ENCODE measurements at places on chromosomes 6 and 20.

- DNase-seq, result no peak
These were observed 21.4 kb upstream of the PI16 start for GRCh38 chr6:36933102-36933501.

DNA sequence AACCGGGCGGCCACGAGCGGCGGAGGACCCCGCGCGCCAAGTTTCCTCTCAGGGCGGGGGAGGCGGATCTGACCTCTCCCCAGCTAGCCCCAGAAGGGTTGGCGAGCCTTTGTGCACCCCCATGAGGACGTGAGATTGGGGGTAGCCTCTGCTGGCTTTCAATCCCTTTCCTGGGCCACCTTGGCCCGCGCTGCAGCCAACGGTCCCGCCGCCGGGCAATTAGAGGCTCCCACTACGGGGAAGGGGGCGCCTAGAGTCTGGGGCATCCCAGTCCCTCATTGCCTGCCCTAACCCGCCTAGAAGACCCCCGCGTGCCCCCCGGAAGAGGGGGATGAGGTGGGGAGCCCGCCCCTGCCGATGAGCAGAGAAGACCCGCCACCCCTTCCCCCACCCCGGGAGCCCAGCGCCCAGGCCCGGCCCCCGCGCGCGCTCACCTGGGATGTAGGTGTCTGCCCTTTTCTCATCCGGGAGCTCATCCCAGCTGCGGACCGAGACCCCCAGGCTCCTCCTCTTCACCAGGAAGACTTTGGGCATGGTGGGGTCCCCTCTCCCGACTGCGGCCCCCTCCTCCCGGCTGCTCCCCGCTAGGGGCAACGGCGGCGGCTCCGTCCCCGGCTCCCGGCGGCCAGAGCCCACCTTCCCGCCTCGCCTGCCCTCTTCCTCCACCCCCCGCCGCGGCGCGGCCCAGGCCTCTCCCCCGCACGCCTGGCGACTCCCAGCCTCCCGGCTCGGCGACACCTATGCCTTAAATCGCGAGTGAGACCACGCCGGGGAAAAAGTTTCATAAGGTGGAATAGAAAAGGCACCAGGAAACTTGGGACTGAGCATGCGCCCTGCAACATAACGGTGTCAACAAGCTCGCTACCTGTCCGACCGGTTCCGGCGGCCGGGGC, at the start of gene OVOL2:
Gene OVOL2 (minus strand): TSS at position 816 of the 893 bp plus-strand sequence. CDS start 282 bp downstream, at position 534.
- no peak for DNase-seq

GRCh38 chr6:160336200-160336599, 12.0 kb upstream of the SLC22A3 start:
- no peak for DNase-seq

GRCh38 chr6:142893088-142893487, 51.9 kb downstream of the HIVEP2 start:
- no peak for DNase-seq

DNA sequence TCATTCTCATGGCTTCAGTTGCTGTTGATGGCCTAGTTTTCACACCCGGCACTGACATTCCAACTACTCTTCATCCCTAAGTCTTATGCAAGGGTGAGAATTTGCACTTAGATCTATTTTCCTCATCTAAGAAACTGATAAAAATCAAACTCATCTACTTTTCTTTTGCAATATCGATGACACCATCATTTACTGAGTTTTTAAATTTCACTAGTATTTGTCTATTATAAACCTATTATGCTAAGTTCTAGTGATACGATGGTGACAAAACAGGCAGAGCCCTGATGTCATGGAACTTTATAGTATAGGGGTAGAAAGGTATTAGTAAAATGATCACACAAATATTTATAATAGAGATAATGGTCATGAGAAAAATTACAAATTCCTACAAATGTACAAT, 167.9 kb upstream of the CITED2 start:
- DNase-seq, result no peak

- peak; percentile 21 for DNase-seq
These were observed 329.6 kb downstream of the GRIK2 start for GRCh38 chr6:101722991-101723579.

Measured in kidney epithelial cell (primary cell).